ENCODE measurements at places on chromosomes 1 and 21.

DNA sequence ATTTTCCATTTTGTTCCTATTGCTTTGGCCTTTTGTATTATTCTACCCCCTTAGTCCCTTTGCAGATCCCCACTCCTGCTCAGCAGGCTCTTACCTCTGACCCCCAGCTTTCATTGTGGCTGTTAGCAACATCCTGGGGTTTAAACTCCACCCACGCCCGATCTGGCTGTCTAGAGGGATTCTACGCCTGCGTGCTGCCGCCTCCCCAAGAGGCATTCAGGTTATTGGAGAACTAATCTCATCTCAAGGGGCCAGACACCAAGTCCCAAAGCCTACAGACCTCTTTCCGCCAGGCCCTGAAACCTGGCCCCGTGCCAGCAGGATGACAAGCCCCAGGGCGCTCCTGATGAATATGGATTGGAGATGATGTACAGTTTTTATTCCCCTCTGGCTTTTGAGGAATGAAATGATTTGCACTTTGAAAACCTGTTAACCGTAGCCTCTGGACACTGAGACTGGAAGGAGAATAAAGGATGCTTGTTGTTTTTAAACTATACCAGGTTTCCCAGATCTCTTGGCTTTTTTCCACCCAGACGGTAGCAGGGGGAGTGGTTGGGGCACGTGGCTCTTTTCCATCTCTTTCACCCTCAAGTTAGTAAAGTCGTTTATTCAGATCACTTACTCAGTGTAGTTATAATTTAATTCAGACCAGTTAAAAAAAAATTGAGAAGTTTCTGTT lies 14.5 kb upstream of the IKBKE start:
- DNase-seq: no peak

GRCh38 chr1:240618946-240619345 lies 7.0 kb upstream of the GREM2 start:
- DNase-seq: no peak

- no peak for DNase-seq
These were observed 118.0 kb upstream of the IPO9 start for GRCh38 chr1:201710632-201711597.

- DNase-seq: no peak
These were observed 6.2 kb upstream of the ANKRD65 start for GRCh38 chr1:1427106-1427819.

Data from SW480 (cell line).